ENCODE measurements at places on chromosomes 3 and 15. TPM values are rescaled to one million over a fixed set of nuclear protein-coding genes. Genes with fewer than 3 reads are reported as not detected.

CHL1 gene
- total RNA-seq = 32.5 TPM

BRPF1 gene
- total RNA-seq = 25.6 TPM

FILIP1L gene
- 19.4 TPM for total RNA-seq

DNA sequence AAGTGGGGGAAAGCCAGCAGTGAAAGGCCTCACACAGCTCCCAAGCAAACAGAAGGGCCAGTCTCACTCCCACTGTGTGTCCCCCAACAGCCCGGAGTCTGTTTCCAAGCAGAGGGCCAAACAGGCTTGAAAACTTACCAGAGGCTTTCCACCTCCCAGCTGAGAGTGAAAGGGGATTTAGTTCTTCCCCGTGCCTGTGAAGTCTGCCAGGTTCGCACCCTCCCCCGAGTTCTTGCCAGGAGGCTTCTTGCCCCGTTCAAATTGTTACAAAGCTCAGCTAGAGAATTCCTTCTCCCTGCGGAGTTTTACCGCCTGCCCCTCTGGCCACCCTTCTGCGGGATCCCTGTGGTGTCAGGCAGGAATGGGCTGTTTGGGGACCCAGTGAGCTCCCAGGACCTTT is 68.0 kb upstream of the WNT7A start:
- DNase-seq = no peak

GRCh38 chr3:31077826-31078225 is 183.4 kb upstream of the GADL1 start:
- no peak for DNase-seq

GRCh38 chr3:14880447-14881106 is 61.8 kb downstream of the FGD5 start:
- DNase-seq = no peak

DNA sequence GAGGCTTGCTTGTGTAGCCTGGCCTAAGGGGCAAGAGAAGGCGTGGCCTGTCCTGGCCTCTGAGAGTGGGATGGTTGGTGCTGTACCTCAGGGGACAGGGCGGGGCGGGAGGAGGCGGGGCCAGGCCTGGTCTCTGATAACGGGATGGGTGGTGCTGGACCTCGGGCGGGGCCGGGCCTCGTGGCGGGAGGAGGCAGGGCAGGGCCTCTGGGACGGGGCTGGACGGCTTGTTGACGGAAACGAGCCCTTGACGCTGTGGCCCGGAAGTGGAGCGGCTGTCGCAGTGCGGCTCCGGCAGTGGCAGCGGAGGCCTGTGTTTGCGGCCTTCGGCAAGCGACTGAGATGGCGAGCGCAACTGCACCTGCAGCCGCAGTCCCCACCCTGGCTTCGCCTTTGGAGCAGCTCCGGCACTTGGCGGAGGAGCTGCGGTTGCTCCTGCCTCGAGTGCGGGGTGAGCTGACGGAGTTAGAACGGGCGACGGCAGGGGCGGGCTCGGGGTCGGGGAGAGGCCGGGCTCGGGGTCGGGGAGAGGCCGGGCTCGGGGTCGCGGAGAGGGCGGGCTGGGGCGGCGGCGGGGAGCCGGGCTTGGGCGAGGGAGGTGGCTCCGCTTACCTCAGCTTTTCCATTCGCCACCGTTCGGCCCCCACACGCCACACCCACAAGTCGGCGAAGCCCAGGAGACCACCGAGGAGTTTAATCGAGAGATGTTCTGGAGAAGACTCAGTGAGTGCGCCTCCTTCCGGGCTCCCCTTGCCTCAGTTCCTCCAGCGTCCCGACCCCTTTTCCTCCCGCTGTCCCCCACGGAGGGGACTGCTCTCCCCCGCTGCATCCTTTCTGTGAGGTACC is at the start of gene CCNDBP1:
CCNDBP1 (plus strand) TSS at position 247 of the 846 bp plus-strand sequence; CDS start at position 343, 96 bp downstream.
- DNase-seq = peak; percentile 86

GRCh38 chr3:144843099-144843498 is 871.5 kb downstream of the DIPK2A start:
- DNase-seq = no peak
